Right ventricle myocardium superior (tissue), 1 donor: ENCODE measurements at places on chromosomes 3 and 15. TPM values are rescaled to one million over a fixed set of nuclear protein-coding genes. Genes with fewer than 3 reads are reported as not detected.

The NOX5 gene
- not detected for total RNA-seq

The C3orf20 gene
- not detected for total RNA-seq

The THRB gene
- 24.1 TPM for total RNA-seq

The GOLGA8Q gene
- 1.4 TPM for total RNA-seq

The TGM4 gene
- total RNA-seq, result not detected

The COL8A1 gene
- total RNA-seq, result 9.4 TPM

The SLC35A5 gene
- 13.7 TPM for total RNA-seq

The PKM gene
- 1,065 TPM for total RNA-seq

DNA sequence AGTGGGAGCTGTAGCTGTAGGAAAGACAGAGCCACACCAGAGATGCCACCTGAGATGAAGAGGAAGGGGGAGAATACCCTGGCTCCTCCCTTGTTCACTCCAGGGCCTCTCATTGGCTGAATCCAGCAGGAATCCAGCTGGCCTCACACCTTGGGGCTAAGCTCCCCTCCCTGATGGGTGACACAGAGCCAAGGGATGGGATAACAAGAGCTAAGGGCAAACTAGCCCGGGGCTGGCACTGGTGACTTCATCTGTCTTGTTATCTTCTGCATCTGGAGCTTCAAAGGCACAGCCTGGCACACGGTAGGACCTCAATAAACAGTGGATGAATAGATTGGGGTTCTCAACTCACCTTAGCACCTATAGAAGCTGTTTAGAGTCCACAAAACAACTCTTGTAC is 13.8 kb upstream of the GATA2 start:
- no peak for DNase-seq

- DNase-seq, result peak; percentile 97
Measured at GRCh38 chr15:31396881-31397560, 70.4 kb downstream of the KLF13 start.

- DNase-seq, result peak; percentile 91
Measured at GRCh38 chr3:29280404-29281093, at the start of gene RBMS3. Gene RBMS3, plus strand, starts transcription at chr3:29281071.

DNA sequence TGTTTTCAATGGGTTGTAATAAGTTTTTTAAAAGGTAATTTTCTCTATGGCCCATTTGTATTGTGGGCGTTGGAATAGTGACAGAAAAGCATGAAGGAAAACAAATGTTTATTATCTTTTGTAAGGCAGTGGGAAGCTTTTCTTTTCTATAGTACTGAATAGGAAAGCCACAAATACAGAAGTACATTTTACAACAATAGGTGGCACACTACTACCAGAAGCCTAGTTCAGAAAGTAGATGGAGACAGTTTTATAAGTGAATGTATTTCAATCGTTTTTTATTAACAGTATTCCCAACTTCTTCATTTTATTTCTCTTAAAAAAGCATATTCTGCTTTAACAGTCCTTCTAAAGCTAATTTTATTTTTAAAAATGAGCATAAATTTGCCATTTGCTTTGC is 296.7 kb downstream of the PTPRG start:
- DNase-seq, result no peak

DNA sequence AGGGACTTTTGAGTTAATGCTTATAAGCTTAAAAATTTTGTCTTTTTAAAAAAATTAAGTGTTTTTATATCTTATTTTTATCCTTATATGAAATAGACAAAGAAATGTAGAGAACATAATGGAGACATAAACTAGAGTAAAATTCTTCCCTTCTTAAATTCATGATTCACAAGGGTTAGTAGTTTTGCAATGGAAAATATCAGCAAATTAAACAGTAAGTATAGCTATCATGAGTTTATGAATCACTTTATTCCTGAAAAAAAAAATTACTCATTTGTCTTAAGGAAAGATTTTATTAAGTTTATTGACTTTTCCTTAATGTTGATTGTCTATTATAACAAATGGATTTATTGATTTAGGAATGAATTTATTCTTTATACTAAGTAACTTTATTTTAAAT is 4.3 kb downstream of the ATP6V1A start:
- no peak for DNase-seq

- no peak for DNase-seq
Measured at GRCh38 chr3:72298201-72299152, 513.5 kb upstream of the PROK2 start.

- DNase-seq, result no peak
Measured at GRCh38 chr3:9230596-9230995, 18.9 kb downstream of the SRGAP3 start.

DNA sequence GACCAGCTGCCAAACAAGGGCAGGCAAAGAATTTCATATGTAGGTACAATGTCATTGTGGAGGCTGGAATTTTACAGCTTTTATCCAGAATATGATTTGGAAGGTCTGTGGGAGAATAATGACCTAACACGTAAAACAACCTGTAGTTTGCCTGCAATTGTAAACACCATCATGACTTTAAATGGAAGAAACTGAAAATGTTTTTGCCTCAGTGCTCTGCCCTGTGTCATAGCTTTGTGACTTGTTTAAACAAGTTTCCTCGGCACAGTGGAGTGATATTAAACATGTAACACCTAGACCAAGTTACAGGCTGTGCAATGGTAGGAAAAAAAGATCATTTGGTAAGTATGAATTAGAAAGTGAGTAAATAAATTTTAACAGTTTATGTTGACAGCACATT is 171.6 kb upstream of the MBNL1 start:
- DNase-seq, result no peak

- DNase-seq, result no peak
Measured at GRCh38 chr3:132245552-132246142, 71.6 kb upstream of the ACP3 start.

- DNase-seq, result no peak
Measured at GRCh38 chr3:107062787-107063186, 314.5 kb upstream of the CCDC54 start.

DNA sequence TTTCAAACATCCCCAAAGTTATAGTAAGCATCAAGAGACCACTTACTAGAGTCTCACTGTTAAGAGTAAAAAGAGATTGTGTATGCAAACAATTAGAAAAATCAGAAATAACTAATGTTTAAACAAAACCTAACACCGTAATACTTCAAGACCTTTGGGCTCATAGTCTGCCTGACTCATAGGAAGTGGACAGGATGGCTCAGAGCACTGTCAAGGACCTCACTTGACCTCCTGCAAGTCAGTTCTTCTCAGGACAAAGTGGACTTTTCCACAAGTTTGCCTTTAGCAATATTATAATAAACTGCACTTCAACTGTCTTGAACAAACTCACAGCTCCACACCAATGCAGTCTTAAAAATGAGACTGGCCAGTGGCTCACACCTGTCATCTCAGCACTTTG is 34.8 kb downstream of the IL12A start:
- DNase-seq, result no peak
